ENCODE measurements at places on chromosomes 7 and 10.

DNA sequence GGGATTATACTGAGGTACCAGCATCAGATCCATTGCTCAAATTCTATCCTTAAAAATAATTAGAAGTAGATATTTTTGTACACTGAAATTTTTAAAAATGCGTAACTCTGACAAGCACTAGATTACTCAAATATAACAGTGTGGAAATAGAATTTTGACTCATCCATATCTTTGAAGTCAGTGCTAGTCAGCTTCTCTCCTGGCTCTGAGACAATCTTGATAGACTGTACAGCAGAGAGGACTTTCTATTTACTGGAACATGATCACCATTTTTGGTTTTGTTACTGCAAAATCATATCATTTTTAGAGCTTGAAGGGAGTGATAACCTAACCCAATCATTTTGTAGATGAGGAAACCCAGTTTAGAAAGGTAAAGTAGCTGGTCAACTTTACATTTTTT is 195.0 kb downstream of the MTERF1 start:
- DNase-seq = no peak

DNA sequence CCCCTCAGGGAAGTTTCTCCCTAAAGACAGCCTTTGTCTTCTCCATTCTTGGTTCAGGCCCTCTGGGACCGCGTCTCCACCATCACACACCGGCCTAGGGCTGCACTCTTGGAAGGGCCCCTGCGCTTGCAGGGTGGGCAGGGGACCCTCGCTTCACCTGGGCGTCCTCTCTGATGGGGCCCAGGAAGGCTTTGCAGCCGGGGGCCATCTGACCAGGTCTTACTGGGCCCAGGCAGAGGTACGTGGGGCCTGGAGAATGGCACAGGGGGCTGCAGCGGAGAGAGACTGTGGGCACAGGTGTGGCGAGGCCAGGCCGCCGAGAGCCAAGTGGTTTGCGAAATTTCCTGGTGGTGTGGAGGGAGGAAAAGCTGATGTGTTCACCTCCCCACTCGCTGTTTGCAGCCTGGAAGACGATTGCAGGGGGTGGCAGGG is 44.4 kb downstream of the ALOX5 start:
- no peak for DNase-seq

GRCh38 chr7:73841689-73842066 is 638 bp downstream of the METTL27 start:
- no peak for DNase-seq

DNA sequence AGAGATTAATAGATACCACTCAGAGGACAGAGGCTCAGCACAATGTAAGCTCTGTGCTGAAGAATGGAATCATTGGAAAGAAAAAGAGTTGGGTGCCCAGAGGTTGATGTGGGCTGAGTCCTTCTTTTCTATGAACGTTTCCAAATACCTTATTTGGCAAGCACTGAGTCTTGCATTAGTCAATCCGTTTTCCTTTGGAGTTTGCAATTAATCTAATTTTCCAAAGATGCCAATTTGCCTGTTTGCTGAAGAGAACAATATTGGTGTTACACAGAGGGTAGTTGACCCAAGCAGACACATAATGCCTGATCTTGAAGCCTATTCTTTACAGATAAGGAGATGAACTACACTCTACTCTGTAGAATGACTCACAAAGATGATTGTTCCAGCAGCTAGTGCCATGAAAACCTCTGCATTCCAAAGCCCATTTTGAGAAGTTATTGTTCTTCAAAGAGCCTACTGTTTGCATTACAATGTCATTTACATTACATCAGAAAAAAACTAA is 55.4 kb upstream of the MET start:
- DNase-seq = no peak
